Foreskin fibroblast (primary cell): ENCODE measurements at places on chromosomes 2 and 18.
A peak's percentile ranks its signal among the peaks of the same experiment; 100 is the strongest.

GRCh38 chr2:23801396-23801795, 125.5 kb downstream of the ATAD2B start:
- DNase-seq: peak; percentile 36

DNA sequence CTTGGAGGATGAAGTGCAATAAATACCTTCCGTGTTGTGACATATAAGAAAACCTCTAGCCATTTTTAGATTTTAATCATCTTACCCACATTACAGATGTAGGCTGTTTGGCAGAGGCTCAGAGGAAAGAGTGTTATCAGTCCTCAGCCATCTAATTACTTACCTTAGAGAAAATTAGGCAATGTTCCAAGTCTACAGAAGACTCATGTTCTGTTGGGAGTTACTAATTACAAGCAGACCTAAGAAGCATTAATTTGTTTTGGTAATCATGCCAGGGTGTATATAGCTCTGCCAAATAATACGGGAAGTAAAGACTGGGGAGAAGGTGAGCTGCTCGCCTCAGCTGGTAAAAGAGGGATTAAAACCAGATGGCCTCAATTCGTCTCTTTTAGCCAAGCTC, 125.8 kb upstream of the PGAP1 start:
- no peak for DNase-seq

- no peak for DNase-seq
These were observed 194.0 kb downstream of the ACTR3 start for GRCh38 chr2:114083717-114084387.

DNA sequence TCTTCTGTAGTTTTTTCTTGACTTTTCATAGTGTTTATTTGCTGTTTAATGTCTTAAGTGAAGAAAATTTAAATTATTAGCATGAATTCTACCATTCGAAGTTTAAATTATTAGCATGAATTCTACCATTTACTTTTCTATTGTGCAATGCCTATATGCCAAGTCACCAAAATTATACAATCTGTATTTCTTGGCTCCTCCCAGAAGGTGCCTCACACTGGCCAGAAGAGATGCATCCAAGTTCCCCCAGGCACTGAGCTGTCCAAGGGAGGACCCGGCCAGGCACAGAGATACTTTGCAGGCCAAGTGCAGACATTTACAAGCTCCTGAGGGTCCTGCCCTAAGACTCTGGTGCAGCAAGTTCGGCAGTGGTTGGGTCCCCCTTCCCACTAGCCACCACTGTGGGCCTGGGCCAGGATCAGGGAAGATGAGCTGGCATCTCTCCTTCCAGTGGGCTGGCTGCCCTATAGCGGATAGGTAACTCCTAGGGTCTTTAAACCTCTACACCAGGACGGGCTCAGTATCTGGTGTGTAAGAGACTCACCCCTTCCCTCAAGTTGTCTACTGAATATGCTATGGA, 31.3 kb downstream of the TMEM247 start:
- peak; percentile 66 for DNase-seq

GRCh38 chr2:174059178-174059883, 94.2 kb upstream of the SP3 start:
- DNase-seq: peak; percentile 84

DNA sequence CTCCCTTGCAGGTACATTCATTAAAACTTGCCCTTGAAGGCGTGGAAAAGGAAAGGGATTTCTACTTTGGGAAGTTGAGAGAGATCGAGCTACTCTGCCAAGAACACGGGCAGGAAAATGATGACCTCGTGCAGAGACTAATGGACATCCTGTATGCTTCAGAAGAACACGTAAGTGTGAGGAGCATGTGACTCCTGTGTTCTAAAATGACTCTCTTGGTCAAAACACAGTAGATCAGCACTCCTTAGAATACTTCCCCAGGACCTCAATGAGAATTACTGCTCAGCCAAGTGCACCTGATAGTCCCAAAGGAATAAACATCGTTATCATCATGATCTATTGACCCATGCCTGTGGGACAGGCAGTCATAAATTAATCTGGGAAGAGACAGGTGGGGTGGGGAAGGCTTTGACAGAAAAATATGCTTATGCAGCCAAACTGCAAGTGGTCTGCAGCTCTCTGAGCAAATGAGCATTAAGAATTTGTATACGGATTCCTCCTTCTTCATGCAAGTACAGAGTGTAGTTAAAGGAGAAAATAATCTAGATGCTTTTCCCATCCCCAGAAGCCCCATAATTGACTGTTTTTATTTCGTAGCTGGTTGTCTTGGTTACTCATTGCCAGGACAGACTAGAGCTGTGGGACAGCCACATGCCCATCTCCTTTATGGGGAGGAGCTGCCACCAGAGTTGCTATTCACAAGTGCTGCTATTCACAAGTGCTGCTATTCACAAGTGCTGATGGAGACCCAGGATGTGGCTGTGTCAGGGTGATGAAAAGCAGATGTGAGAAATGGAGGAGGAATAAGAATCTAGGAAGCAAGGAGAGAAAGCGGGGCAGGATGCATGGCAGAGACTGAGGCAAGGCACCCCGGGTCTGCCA, 91.0 kb downstream of the MAPRE2 start:
- peak; percentile 73 for DNase-seq

DNA sequence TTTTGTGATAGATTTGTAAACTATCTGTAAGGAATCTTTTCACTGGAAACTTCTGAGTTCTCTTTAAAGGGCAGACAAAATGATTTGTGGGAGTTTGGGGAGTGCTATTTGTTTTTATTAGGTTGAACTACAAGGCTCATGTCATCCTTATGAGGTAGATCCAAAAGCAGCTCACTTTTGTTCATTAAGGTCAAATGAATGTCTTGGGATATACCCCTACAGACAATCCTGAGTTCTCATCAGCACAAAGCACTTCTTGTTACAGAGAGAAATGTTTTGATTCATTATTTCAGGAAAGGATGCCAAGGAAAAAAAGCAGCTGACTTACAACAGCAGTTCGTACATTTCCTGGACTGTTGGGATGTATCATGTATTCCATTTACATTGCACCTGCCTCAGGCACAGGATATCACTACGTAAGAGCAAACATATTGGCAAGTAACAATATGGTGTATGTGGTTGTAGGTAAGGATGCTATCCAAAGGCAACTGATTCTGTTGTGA, 68.9 kb downstream of the DCC start:
- no peak for DNase-seq

DNA sequence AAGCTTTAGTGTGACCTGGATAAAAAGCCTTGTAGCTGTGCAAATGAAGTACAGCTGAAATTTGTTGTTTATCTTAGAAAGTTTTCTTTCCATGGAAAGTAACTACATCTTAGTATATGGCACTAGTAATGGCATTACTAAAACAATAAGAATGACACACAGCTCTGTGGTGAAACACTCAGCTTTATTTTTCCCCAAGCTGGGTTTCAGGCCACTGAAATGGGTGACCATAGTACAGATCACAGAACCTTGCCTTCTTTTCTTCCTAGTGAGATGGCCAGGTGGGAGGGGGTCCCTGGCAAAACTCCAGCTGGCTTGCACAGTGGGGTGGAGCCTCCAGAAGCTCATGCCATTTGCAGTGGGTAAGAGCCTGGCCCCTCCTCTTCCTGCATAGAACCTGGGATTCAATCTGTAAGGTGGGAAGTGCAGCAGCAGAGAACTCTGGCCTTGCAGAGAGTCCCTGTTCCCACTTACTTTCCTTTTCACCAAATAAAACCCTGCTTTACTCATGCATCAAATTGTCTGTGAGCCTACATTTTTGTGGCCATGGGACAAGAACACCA, 17.6 kb upstream of the GRP start:
- no peak for DNase-seq

- no peak for DNase-seq
These were observed 250.2 kb downstream of the ALPK2 start for GRCh38 chr18:58378411-58379379.

- DNase-seq: no peak
These were observed 160.1 kb upstream of the BOD1L2 start for GRCh38 chr18:56986829-56987228.

DNA sequence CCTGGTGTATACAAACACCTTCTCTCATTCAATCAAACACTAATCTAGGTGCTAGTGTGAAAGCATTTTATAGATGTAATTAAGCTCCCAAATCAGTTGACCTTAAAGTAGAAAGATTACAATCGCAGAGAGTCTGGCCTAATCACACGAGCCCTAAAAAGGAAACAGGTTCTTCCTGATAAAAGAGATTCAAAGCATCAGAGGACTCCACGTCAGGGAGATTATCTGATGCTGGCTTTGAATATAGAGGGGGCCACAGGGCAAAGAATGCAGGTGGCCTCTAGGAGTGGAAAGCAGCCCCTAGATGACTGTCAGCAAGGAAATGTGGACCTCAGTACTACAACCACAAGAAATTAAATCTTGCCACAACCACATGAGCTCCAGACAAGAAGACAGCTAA, 28.2 kb upstream of the ZC3H15 start:
- no peak for DNase-seq

DNA sequence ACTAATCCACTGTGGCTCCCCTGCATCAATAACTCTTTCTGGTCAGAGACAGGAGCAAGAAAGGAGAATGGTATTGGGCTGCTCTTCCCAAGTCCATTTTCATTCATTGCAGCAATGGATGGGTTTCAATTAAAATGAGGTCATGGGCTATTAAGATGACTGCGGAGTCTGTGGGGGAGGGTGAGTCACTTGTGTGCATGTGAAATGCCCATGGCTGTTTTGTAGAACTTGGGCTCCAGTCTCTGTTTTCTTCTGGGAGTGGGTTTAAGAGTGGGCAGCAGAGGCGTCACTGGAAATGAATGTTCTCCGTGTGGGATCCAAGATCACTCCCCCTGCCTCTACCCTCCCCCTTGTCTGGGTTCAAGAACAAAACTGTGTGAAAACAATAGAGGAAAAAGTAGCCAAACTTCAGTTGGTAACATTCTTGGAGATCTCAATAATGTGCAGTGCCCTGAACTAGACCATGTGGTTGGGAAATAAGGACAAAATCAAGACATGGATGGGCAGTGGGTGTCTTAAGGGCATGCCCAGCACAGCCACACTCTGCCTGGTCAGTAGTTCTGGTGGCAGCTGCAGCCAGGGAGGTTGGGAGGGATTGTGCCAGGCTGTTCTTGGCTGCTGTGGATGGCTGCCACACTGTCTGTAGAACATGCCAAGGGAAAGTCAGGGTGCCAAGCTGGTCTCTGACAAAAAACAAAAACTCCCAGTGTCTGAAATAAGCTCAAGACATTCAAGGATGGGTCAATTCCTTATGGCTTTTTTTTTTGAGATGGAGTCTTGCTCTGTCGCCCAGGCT, 68.2 kb upstream of the CXCR4 start:
- no peak for DNase-seq

DNA sequence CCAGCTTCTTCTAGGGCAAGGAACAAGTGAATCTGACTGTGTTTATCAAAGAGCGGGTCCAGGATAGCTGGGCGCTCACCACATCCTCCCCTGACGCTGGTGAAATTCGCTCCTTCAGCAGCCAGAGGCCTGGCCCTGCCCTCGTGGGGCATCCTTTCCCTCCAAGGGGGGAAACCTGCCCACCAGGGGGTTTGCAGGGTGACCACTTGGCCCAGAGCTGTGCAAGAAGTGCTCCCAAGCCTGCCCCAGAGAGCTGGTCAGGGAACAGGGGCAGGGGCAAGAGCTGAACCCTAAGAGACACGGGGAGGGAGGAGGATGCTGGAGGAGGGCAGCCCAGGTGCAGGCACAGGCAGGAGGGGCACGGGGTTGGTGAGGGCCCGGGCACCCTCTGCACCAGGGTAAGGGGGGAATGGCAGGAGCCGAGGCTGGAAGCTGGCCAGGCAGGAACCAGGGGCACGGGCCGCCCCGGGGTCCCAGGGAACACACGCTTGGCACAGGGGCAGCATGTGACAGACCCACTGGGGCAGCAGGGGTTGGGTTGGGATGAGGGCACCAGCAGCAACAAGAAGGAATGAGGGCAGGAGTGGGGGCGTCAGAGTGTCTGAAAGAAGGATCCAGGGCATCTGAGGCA, 2.8 kb upstream of the GPR55 start:
- no peak for DNase-seq

DNA sequence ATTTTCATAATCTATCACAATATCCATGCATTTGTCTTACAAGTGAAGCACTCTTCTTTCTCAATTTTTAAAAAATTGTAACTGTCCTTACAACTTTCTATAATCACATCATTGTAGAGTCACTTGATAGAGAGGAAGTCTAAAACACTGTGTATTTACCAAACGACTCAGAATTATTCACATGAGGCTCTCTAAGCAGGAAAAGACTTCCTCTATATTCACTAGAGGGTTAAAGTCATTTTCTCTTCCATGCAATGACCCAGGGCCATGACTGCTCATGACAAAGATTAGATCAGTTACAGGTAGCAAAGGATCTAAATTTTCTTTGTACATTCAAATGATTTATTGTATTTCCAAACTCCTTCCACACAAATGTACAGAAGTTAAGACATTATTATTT, 9.0 kb upstream of the SLC1A4 start:
- DNase-seq: no peak

GRCh38 chr2:2777213-2777612, 446.1 kb upstream of the MYT1L start:
- no peak for DNase-seq

- DNase-seq: no peak
These were observed 5.4 kb downstream of the IMMT start for GRCh38 chr2:86189782-86190416.

GRCh38 chr2:27306573-27307286, 1.5 kb downstream of the UCN start:
- peak; percentile 40 for DNase-seq

GRCh38 chr2:75555701-75556100, 5.0 kb downstream of the EVA1A start:
- no peak for DNase-seq

- DNase-seq: peak; percentile 70
These were observed 47.6 kb downstream of the RPL37A start for GRCh38 chr2:216546241-216546640.

DNA sequence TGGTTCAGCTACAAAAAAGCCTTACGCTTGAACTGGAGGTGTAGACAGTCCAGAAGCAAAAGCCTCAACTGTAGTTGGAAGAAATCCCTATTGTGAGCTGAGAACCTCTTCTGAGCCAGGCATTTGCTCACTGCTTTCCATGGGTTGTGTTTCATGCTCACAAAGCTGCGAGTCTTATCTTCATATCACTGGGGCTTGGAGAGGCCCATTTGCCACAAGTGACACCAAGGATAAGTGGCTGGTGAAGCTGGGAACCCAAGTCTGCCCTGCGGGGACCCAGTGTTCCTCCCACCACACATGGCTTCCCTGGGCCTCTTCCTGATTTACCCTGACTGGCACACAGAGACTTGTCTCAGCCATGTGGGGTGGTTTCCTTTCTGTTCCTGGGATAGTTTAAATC, 130.4 kb downstream of the RNF144A start:
- DNase-seq: no peak

- peak; percentile 31 for DNase-seq
These were observed 181.7 kb upstream of the ETAA1 start for GRCh38 chr2:67215214-67216055.

DNA sequence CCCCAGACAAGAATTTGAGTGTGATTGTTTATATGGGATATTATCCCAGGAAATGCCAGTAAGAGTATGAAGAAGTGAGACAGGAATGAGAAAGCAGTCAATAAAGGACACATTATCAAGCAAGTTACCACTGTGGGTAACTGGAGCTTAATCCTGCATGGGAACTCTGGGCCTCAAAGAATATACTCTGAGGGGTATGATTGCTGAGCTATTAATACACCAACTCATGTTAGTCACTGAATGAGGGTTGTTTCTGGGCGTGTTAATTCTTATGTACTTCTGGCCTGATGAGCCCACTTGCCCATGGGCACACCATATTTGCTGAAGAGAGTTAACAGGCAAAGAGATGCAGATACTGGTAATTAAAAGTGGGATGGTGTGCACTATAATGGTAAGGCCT, 26.6 kb upstream of the PAIP2B start:
- no peak for DNase-seq
